NCI-H1105 treated with DMSO at 0.1 percent for 48 hours (cell line): ENCODE measurements at places on chromosomes 12 and 14.

DNA sequence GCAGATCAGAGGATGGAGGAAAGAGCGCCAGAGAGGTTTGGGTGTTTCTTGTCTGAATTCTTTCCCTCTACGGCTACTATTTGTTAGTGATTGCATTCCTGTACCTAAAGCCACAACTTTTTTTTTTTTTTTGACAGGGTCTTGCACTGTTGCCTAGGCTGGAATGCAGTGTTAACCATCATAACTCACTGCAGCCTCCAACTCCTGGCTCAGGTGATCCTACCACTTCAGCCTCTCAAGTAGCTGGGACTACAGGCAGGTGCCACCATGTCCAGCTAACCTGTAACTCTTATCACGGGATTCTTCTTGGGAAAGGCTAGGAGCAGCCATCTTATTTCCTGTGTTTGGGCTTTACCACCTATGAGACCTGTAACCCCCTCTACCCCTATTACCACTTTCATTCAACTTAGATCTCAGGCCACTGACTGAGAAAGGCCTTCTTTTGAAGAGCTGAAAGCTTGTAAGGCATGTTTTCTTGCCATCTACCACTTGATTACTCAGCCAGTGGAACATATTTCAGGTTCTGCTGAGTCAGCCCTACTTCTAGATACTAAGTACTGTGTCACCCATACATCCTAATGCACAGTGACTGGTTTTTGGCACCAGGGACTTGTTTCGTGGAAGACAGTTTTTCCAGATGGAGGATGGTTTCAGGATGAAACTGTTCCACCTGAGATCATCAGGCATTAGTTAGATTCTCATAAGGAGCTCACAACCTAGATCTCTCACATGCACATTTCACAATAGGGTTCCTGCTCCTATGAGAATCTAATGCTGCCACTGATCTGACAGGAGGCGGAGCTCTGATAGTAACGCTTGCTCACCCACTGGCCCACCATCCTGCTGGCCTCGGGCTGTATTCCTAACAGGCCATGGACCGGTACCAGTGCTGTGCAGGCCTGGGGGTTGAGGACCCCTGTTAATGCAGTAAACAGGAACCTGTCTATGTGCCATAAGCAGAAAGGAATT is 6.9 kb downstream of the VEZT start:
- no peak for DNase-seq

DNA sequence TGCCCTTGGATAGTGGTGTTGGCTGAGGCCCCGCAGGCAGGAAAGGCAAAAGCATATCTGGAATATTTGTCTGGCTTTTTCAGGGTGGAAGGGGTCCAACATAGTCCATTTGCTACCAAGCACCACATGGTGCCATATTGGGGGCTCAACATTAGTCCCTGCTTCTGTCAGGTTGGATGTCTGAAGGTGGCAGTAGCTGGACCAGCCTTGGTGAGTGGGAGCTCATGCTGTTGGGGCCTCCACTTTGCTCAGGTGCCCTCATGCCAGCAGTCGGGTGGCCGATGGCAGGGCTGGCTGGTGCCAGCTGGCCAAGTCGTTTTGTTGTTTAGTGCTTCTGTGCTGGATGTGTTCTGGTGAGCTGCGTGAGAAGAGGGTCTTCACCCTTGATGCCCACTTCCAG is 135.3 kb downstream of the PAPOLA start:
- no peak for DNase-seq

DNA sequence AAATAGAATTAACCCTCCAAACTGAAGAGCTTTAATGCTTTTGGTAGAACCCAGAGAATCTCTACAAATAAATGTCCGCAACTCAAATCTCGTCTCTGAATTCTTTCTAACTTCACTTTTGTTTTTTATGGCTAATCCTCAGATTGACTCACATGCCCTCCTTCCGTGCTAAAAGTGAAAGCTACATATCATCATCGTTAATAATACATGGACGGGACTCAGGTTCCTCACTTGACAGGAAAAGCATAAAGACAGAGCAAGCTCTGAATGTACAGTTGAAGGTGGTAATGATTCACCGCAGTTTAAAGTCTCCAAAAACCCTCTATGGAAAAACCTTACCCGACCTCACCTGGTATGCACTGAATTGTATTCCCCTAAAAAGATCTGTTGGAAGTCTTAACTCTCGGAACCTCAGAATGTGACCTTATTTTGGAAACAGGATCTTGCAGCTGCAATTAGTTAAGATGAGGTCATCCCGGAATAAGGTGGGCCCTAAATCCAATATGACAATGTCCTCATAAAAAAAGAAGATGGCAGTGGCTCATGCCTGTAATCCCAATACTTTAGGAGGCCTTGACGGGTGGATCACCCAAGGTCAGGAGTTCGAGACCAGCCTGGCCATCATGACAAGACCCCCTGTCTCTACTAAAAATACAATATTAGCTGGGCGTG is 147.4 kb upstream of the FOXN3 start:
- DNase-seq: no peak

GRCh38 chr14:75961662-75962061 is 20.1 kb downstream of the TGFB3 start:
- no peak for DNase-seq

DNA sequence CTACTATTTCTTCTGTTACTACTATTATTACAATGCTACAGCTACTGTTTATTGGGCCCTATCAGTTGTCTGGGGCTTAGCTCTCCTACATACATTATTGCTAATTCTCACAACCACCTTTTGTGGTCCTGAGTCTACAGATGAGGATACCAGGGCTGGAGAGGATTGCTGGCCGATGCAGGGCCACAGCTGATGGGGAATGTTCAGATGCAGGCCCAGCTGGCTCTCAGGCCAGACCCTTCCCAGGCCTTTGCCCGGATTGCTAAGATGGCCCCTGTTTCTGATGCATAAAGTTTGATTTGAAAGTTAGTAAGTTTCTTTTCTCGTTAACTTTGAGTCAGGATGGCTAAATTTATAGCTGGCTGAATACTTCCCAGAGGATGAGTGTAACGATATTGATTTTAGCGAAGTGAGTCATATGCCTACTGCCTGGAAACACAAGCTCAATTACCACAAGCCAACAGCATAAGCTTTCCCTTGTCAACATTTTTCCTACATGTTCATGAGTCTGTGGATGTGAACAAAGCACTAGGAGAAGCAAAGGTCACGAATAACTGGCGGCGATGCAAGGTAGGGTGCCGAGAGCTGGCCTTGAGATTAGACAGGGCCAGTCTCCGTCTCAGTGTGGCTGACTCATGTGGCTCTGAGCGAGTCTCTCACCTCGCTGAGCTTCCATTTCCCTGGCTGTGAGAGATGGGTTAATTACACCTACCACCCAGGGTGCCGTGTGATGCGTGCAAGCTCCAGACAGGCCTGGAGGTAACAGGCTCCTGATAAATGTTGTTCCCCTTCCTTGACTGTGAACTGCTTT is 111.0 kb downstream of the BEGAIN start:
- DNase-seq: no peak

- no peak for DNase-seq
These were observed 328.8 kb downstream of the RGS6 start for GRCh38 chr14:72261068-72261467.

DNA sequence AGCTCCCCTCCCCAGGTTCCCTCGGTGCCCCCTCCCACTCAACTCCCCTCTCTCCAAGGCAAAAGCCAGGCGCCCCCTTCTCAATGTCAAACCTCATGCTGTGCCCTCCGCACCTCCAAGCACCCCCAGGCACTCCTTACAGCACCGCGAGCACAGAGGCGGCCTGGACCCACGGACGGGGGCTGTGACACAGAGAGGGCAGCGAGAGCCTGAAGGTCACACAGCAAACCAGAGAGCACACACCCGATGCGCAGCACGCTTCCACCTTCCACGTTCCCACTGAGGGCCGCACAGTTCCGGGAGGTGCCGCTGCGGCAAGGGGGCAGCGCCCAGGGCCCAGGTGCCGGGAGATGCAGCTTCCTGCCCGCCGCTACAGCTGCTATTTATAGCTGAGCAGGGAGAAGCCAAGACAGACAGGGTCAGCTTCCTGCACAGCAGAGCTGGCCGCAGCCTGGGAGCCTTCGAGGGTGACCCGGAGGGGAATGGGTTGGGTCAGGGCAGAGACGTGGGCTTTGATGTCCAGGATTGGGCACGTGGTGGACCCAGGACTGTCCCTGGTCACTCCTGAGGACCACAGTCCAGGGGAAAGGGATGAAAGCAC is 12.9 kb downstream of the NCOR2 start:
- no peak for DNase-seq

DNA sequence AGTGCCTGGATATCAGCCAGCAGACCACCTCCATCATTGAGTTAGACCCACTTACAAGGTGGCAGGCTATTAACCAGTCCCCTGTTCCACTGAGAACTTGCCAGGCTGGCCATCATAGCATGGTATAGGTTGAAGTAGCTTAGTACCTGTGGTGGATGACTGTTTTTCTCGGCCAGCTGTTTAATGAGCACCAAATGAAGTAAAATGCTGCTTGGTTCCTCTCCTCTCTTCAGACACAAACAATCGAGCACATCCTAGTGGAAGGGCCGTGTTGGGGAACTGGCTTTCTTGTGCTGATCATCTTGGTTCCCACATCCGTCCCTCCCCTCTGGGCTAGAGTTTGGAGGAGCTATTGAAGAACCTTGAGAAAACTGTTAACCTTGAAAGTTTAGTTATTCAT is 486.2 kb downstream of the RAD51B start:
- no peak for DNase-seq

GRCh38 chr12:106945261-106945851 is 10.4 kb upstream of the TMEM263 start:
- no peak for DNase-seq

GRCh38 chr12:103705098-103705497 is 118.0 kb downstream of the STAB2 start:
- no peak for DNase-seq

DNA sequence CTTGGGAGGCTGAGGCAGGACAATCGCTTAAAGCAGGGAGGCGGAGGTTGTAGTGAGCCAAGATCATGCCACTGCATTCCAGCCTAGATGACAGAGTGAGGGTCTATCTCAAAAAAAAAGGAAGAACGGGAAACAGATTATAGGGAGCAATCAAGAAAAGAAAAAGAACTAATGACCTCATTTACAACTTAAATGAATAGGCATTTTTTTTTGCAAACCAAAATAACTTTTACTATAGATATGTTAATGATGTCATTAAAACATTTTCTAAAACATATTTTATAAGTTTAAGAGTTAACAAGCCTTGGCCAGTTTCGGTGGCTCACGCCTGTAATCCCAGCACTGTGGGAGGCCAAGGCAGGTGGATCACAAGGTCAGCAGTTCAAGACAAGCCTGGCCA is 6.8 kb upstream of the RESF1 start:
- no peak for DNase-seq

DNA sequence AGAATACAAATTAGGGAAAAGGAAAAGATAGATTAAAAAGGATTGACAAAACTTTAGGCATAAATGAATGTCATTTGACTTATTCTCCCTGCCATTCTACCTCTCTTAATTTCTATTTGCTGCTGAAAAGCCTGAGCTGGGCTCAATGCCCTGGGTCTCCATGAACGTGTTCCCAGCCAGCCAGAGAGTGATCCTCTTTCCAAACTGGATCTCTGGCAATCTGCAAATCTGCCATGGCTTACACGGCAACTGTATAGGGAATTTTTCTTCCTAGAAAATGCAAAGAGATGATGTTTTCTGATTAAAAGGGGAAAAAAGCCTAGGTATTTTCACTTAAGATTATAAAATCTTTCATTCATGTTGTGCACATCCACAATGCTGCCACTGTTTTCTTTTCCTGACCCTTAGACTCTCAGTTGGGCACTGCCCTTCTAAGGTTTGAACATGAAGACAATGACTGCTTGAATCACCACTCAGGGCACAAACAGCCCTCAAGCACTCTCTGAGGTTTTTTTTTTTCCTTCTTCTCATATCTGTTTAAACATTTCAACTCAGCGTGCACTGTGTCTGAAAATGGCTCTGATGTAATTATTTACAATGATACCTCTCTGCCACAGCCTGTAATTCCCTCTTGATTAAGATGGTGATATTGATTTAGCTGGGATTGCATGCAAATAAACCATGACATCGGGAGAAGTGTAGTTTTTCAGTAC is 60.3 kb downstream of the DACT1 start:
- DNase-seq: peak; percentile 86

DNA sequence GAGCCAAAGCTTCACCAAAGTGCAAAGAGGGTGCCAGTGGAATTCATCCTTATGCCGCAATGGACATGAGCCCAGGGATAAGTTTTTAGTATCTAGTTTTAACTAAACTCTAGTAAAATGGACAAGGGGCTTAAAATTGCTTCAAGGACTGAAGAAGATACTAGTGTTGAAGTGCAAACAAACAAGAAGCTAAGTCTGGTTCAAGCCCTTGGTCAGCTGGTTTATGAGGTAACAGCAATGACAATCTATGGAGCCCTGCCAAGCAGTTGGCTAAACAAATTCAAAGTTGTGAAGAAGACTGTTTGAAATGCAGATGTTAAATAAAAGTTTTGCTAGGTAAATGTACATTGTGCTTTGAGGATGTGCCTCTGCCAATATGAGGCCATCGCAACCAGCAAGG is 209.4 kb downstream of the KTN1 start:
- DNase-seq: no peak

DNA sequence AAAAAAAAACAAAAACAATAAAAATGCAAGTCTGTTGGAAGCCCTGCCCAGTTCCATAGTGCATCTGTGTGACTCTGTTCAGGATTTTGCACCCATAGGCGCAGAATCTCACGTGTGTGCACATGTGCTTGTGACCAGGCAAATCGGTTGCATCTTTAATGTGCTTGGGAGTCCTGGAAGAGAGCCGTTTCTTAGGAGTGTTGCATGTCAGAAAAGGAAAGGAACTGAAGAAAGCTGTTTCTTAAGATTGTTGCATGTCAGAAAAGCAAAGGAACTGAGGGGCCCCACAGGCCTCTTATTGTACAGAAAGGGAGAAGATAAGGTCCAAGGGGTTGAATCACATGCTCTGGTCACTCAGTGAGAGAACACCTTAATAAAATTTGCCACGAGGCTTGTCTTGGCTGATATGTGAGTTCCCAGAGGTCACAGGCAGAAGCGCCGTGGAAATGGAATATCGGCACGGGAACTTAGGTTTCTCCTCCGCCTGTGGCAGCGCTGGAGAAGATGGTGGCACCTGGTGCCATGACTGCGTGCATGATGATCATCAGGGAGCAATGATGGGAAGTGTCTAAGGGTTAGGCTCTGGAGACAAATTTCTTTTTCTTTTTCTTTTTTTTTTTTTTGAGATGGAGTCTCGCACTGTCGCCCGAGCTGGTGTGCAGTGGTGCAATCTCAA is 90.0 kb downstream of the LRRC74A start:
- no peak for DNase-seq

- no peak for DNase-seq
These were observed 63.8 kb upstream of the LMO3 start for GRCh38 chr12:16669756-16670155.

GRCh38 chr12:82904219-82904790 is 217.6 kb downstream of the TMTC2 start:
- no peak for DNase-seq

- DNase-seq: no peak
These were observed 12.3 kb upstream of the KRT73 start for GRCh38 chr12:52630599-52631200.

GRCh38 chr12:51749206-51749985 is 99.1 kb downstream of the FIGNL2 start:
- DNase-seq: no peak

GRCh38 chr12:30990316-30990715 is 63.8 kb downstream of the TSPAN11 start:
- DNase-seq: no peak
